ENCODE measurements at places on chromosomes 12 and 14.

GRCh38 chr12:74381958-74382357 is 155.7 kb upstream of the ATXN7L3B start:
- no peak for DNase-seq

GRCh38 chr14:36091096-36091495 is 85.4 kb downstream of the PTCSC3 start:
- no peak for DNase-seq

DNA sequence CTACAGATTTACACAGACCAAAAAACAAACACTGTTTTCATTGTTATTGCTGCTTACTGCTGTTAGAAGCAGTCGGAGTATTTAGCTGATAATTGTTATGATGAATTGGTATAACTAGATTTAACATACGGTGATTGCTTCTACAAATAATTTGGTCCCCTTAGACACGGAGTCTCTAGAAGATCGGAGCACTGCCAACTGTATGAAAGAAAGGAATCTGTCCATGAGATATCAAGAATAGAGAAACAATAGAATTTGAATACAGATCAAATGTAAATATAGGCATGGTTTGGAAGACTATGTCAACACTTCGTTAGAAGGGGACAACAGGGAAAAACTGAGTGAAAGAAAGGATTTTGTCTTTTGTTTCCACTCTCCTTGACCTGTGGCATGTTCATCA is 110.9 kb downstream of the PPP2R5E start:
- peak; percentile 42 for DNase-seq

DNA sequence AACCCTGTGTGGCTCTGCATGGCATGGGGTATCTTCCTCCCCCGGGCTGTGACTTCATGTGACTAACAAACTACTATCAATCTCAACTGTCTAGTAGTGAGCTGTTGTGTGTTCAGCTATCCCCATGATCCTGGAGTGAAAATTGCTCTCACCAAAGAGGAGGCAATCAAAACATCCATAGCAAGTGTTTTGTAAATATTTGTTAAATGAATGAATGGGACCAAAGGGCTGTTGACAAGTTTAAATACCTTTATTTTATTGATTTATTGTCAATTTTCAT is 138.1 kb upstream of the CPM start:
- DNase-seq: no peak

- no peak for DNase-seq
These were observed 4.4 kb upstream of the P2RX4 start for GRCh38 chr12:121205491-121205890.

DNA sequence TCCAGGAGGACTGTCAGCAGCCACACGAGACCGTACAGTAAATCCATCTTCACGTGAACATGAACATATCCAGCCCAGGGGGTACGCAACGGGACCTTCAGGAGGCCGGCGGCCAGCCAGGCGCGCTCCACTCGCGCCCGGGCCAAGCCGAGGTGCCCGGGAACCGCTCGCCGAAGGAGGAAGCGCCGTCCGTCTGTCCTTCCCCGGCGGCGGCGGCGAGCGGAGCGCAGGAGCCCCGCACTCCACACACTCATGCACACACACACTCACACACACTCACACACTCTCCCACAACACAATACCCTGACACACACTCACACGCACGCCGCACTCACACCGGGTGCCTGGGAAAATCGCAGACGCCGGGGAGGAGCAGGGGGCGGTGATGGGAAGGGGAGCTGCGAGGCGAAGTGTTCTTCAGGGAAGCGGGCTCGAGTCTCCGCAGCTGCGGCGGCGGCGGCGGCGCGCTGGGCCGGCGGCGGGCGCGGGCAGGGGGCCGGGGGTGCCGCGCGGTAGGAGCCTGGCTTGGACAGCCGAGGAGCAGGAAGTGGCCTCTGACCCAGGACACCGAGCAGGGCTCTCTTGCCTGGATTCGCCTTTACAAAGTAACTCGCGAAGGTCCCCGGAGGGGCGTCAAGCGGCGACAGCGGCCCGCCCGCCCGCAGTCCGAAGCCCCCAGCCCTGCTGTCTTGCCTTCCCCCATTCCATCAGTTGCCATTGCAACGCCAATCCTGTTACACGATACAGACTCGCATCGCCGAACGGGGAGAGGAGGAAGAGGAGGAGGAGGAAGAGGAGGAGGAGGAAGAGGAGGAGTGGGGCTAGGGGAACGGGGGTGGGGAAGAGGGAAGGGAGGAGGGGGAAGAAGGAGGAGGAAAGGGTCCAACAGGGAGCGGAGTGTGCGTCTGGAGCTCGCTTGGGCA is 601 bp downstream of the MDGA2 start:
- DNase-seq: no peak

DNA sequence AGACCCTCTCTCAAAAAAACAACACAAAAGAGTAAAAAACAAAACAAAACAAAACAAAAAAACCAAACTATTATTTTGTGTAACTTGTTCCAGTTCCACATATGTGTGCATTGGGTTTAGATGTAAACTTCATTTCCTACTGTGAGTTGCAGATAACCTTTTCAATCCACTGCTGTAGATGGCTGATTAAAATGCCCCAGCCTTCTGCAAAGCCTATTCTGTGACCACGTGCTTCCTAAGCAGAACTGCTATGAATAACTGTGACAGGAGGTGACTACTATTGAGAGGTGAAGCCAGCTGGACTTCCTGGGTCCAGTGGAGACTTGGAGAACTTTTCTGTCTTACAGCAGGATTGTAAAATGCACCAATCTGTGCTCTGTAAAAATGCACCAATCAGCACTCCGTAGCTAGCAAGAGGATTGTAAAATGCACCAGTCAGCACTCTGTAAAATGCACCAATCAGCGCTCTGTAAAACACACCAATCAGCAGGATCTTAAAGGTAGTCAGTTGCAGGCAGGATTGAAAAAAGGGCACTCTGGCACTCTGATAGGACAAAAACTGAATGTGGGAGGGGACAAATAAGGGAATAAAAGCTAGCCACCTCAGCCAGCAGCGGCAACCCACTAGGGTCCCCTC is 10.3 kb upstream of the ELK3 start:
- no peak for DNase-seq

GRCh38 chr12:132608231-132609171 is 1.9 kb downstream of the LRCOL1 start:
- no peak for DNase-seq

GRCh38 chr14:93716746-93717667 is 71.3 kb downstream of the PRIMA1 start:
- DNase-seq: no peak

DNA sequence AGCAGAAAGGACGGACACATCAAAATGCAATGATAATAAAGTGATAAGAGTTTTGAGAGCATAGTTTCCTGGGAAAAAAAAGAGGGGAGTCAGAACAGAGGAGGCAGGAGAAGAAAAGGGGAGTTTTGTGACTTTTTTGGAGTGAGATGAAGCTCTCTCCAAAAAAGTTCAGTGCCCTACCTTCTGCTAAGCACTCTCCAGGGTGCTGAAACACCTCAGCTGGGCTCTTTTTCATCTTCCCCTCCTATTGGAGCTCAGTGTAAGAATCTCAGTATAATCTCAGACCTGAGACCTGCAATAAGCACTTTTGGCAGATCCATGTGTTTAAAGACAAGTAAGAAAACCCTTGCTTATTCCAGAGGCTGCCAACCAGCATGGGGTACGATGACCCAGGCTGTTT is 58.9 kb upstream of the SRRM4 start:
- DNase-seq: peak; percentile 14

DNA sequence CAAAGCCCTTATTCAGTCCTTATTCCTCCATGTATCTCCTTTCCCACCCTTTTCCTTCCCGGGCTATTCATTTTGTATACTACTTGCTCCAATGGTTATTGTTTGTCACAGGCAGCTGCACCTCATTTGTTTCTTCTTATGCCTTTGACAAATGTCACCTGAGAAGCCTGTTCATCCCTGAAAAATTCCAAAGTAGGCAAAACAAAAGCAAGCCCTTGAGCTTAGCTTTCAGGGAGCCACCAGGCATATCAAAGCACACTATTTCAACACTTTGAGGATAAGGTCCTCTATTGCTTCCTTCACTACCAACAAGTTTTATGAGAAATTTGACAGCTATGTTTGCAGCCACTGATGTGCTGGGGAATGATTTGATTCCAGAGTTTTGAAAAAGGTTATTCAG is 738.7 kb upstream of the LMO3 start:
- DNase-seq: peak; percentile 55

- DNase-seq: peak; percentile 16
These were observed 369.4 kb upstream of the CCDC196 start for GRCh38 chr14:66116732-66117131.

DNA sequence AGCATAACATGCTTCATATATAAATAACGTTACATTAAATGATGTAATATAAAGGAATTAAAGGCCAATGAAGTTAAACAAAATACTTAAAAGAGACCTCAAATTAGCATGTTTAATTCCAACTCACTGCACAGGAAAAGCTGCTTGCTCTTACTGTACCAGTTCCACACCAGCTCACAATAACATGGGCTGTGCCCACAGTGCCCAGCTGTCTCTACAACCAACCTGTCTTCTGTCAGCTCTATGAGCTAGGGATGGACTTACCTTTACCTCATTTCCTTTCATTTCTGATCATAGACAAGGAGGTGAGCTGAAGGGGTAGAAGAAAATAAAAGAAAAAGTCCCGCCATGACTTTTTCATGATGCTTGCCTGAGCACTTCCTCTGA is 64.8 kb downstream of the NKX2-1 start:
- no peak for DNase-seq

DNA sequence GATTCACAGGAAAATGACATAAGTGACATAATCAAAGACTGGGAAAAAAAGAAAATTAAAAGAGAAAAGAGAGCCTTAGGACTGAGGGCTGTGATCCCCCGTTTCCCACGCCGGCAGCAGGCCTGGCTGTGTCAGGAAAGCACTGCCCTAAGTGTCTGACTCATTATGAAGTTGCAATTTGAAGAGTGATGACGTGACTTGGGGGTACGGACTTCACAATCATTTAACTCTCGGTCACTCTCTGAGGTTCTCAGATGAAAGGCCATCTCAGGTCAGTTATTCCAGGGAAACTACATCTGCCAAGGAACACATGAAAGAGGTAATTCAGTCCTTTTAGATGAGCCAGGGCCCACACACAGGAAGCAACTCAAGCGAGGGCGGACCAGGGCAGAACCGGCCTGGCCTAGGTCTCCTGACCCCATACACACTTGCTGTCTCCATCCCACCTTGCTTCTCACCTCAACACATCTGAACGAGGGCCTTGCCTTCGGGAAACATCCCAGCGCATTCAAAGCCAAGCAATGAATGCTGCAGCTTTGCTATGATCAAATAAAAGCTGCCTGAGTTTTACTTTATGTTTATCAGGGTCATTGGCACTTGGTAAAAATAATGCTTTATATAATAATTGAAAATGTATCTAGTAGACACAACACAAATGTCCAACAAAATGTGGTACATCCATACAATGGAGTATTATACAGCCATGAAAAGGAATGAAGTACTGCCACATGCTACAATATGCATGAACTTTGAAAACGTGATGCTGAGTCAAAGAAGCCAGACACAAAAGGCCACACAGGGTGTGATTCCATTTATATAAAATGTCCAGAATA is 2.7 kb downstream of the SSH1 start:
- no peak for DNase-seq

DNA sequence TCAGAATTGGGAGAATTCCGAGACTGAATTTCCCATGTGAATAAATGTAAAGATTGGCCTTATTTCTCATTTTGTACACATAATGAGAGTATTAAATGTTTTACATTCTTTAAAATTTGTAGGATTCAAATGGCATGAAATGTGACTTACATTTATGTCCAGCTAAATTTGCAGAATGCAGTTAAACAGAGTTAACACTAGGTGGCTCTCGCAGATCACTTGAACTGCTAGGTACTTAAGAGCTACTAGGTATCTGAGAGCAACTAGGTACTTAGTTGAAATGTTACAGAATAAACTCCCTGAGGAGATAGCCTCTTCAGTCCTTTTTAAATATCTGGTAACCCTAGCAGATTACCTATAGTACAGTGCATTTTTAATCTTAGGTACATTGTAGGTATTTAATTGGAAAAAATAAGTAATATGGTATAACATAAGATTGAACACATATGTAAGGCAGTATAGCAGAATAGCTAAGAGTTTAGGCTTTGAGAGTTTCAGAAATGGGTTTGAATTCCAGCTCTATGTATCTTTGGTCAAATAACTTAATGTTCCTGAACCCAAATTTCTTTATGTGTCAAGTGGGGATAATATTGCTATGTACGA is 73.8 kb downstream of the KIAA0586 start:
- DNase-seq: peak; percentile 43

GRCh38 chr12:30782316-30783173 is 27.8 kb upstream of the CAPRIN2 start:
- DNase-seq: no peak

GRCh38 chr12:90954921-90955320 is at the start of gene CCER1:
TSS of gene CCER1 (minus strand) at chr12:90955176. CDS start at chr12:90954742, 434 bp downstream.
- no peak for DNase-seq

- DNase-seq: no peak
These were observed 2.3 kb downstream of the TCP11L2 start for GRCh38 chr12:106304797-106305196.

DNA sequence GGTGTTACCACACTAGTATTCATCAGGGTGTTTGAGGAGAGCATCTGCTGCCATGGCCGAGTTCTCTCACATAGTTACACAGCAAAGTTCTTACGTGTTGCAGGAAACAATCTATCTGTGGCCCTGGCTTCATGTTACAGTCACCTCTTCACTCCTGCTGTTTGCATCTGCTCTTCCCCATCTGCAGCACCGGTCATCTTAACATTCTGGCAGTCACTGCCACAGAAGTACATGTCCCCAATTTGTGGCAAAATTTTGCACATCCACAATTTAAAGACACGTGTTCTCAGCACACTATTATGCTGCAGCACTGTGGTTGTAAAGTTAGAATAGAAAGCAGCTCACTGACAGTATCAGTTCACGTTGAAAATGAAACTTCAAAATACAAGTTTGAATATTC is 23.2 kb downstream of the MAPK1IP1L start:
- no peak for DNase-seq

- DNase-seq: no peak
These were observed 273.3 kb downstream of the ALG10 start for GRCh38 chr12:34295366-34296142.

DNA sequence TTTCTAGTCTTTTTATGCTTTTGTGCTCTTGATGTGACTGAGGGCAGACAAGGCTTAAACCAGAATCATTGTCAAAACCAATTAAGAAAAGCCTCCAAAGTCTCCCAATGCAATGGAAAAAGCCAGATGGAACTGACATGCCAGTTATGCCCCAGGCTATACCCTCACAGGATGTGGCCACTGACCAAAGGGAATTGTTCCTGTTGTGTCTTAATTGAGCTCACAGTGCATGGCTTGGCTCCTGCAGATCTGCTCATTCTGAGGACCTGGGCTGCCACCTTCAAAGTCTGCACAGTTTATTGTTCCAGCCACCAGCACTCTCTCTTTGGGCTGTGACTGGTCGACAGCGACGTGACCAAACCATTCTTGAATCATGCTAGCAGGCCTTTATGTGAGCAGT is 17.1 kb upstream of the BICD1 start:
- DNase-seq: peak; percentile 62
